B cell (primary cell): ENCODE measurements at places on chromosomes 1 and 21. TPM values are rescaled to one million over a fixed set of nuclear protein-coding genes. Genes with fewer than 3 reads are reported as not detected.
A peak's percentile ranks its signal among the peaks of the same experiment; 100 is the strongest.

- no peaks in the 10 kb centered on the region for H3K4me1 ChIP-seq
- H3K27ac ChIP-seq: no peak overlapping the region
- H3K36me3 ChIP-seq: no peaks in the 10 kb centered on the region
- H3K4me3 ChIP-seq: no peak overlapping the region
- no peak for DNase-seq
These were observed 91.2 kb downstream of the AJAP1 start for GRCh38 chr1:4745560-4745959.

GRCh38 chr1:92317836-92318493 lies 19.1 kb downstream of the RPAP2 start:
- DNase-seq: no peak
- no peaks in the 10 kb centered on the region for H3K36me3 ChIP-seq
- no peak overlapping the region for H3K4me3 ChIP-seq
- no peak overlapping the region for H3K27ac ChIP-seq

GRCh38 chr1:170586321-170587252 lies 54.6 kb downstream of the GORAB start:
- H3K4me3 ChIP-seq: no peak overlapping the region
- no peak overlapping the region for H3K27ac ChIP-seq
- no peak for DNase-seq
- H3K36me3 ChIP-seq: no peaks in the 10 kb centered on the region

GRCh38 chr1:23167353-23168078 lies 1.1 kb downstream of the LUZP1 start:
- H3K4me1 ChIP-seq: peaks cover 23% of the 10 kb centered on the region
- DNase-seq: peak; percentile 53
- H3K36me3 ChIP-seq: no peaks in the 10 kb centered on the region
- no peak overlapping the region for H3K27ac ChIP-seq

- H3K4me3 ChIP-seq: no peak overlapping the region
- H3K27ac ChIP-seq: no peak overlapping the region
- H3K4me1 ChIP-seq: no peaks in the 10 kb centered on the region
- no peaks in the 10 kb centered on the region for H3K27me3 ChIP-seq
- no peak for DNase-seq
These were observed 214.1 kb downstream of the USH2A start for GRCh38 chr1:216209125-216209524.

Gene MIER1
- 55.0 and 56.5 TPM in 2 replicates for total RNA-seq
